Stimulated activated CD8-positive, alpha-beta memory T cell treated with anti-CD3 and anti-CD28 coated beads, Interleukin-4, amount 100 ng/mL, for 1 hour (primary cell): ENCODE measurements at places on chromosomes 3 and 15.

DNA sequence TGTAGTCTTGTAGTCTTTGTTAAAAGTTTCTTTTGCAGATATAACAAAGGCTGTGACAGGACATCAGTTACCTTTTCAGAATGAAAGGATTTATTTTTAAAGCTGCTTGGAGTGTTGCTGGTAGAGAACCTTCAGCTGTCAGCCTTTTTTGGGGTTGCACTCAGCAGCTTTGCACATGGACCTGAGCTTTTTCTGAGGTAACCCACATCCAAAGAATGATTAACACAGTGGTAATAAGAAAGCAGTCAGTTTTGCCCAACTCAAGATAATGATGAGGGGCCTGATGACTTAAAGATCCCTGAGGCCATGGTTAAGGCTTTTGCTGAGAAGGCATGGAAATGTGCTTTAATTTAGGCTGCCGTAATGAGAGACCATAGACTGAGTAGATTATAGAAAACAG, 1042.7 kb downstream of the PLOD2 start:
- no peak for DNase-seq

GRCh38 chr3:174957551-174958001, 98.4 kb downstream of the NAALADL2 start:
- no peak for DNase-seq

- no peak for DNase-seq
Observed at GRCh38 chr3:8868996-8869395, 94.3 kb downstream of the RAD18 start.

- no peak for DNase-seq
Observed at GRCh38 chr3:16205156-16205870, 30.8 kb downstream of the GALNT15 start.

GRCh38 chr3:137787529-137787928, 23.4 kb downstream of the SOX14 start:
- no peak for DNase-seq

- no peak for DNase-seq
Observed at GRCh38 chr3:79111375-79112052, 656.3 kb downstream of the ROBO1 start.

DNA sequence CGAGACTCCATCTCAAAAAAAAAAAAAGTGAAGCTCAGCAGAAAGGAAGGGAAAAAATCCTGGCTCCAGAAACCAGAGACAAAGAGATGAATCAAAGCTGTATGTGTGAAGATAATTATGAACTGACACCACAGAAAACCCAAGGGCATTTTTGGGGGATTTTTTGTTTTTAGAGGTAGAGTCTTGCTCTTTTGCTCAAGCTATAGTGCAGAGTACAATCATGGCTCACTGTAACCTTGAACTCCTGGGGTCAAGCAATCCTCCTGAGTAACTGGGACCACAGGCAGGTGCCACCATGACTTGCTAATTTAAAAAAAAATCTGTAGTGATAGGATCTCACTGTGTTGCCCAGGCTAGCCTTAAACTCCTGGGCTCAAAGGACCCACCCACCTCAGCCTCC, 22.8 kb downstream of the HCLS1 start:
- no peak for DNase-seq

- DNase-seq = no peak
Observed at GRCh38 chr15:64640146-64640871, 135.1 kb downstream of the RBPMS2 start.

- no peak for DNase-seq
Observed at GRCh38 chr15:87944050-87944449, 312.5 kb downstream of the NTRK3 start.

DNA sequence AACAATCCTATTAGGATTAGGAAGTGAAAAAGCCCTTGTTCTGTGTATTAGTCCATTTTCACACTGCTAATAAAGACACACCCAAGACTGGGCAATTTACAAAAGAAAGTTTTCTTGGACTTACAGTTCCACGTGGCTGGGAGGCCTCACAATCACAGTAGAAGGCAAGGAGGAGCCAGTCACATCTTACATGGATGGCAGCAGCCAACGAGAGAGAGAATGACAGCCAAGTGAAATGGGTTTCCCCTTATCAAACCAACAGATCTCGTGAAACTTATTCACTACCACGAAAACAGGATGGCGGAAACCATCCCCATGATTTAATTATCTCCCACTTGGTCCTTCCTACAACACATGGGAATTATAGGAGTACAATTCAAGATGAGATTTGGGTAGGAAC, 248.2 kb upstream of the KCNMB2 start:
- no peak for DNase-seq

- DNase-seq = no peak
Observed at GRCh38 chr15:66211670-66212562, 41.6 kb downstream of the MEGF11 start.

DNA sequence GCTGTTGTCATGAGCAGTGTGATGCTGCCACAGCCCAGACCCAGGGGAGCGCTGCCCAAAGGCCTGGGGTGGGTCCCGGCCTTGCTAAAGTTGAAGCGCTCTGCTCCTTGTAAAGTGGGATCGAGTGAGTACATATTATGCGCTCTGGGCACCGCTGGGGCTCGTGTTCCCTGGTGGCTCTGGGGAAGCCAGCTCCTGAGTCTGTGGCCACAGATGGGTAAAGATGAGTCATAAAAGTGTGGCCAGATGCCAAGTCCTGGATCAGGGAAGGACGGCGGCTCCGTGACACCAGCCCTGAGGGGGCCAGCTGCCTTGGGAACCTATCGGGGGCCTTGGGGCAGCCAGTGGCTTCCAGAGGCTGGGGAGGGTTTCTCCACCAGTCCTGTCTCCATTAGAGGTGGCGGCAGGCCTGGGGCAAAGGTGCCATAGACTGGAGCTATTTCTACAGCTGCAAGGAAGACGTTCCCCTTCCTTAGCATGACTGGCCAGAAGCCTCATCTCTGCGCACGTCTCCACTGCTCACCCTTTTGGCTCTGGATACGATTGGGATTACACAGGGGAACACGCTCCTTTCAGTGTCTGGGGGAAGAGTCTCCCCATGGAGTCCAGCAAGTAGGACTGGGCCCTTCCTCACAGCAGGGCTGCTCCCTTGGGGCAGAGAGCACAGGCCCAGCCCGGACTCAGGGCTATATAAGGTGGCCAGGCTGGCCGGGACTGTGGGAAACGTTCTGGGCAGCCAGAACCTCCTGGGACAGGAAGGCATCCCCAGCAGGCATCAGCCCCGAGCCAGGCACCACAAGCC, 1.2 kb upstream of the ITIH4 start:
- no peak for DNase-seq

DNA sequence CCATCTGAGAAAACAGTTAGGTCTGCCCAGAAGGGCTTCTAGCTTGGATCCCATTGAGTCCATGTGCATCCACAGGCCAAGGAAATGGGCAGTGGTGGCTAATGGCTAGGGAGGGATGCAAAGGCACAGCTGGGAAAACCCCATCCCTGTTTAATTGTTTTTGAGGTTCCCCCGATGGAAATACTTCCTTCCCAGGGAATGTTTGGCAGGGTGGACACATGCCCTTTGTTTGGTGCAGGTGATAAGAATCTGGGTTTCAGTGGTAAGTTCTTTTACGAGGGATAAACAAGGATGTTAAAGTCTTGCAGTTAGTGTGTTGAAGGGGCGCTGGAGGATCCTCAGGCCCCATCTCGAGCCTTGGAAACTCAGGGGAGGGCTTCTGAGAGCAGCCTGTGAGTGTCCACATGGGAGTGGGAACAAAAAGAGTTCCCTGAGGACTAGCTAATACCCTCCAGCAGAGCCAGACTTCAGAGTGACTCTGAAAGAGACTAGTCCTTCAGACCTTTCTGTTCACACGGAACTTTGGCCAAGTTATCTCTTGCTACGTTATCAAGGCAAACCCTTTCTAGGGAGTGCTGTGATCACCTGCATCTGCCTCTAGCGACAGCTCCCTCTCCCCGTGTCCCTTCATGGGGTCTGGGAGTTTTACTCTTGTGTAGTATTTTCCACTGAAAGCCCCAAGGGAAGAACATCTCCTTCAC, 17.4 kb downstream of the PTPRG start:
- no peak for DNase-seq

GRCh38 chr15:58386641-58387040, 45.1 kb upstream of the LIPC start:
- DNase-seq = no peak

DNA sequence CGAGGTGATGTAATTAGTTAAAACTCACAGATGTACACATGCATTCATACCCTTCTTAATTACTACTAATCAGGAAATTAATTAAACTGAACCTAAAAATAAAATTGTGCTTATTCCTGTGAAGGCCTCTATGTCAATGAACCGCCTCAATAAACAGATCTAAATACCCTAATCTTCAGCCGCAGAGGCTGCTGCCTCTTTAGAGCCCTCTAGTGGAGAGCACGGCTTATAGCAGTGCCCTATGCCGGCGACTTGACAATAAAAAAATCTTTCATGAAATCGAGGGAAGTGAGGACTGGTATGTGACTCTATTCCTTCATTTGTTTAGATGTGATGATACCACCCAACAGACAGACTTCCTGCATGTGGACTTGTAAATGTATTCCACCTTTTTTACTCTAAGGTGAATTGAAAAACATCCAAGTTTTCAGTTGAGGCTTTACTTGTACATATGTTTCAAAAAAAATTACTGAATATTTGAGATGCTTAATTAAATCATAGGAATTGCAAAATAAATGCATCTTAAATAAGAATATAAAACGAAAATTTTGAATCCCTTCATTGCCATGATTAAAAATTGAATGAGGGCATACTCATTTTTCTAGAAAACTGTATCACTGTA, 8.3 kb upstream of the EPHA3 start:
- DNase-seq = no peak

- DNase-seq = no peak
Observed at GRCh38 chr3:125194061-125194848, 18.3 kb downstream of the SLC12A8 start.

GRCh38 chr3:100546020-100546744, 53.8 kb downstream of the TMEM45A start:
- DNase-seq = no peak

GRCh38 chr3:181622365-181622764, 89.4 kb upstream of the SOX2 start:
- no peak for DNase-seq

DNA sequence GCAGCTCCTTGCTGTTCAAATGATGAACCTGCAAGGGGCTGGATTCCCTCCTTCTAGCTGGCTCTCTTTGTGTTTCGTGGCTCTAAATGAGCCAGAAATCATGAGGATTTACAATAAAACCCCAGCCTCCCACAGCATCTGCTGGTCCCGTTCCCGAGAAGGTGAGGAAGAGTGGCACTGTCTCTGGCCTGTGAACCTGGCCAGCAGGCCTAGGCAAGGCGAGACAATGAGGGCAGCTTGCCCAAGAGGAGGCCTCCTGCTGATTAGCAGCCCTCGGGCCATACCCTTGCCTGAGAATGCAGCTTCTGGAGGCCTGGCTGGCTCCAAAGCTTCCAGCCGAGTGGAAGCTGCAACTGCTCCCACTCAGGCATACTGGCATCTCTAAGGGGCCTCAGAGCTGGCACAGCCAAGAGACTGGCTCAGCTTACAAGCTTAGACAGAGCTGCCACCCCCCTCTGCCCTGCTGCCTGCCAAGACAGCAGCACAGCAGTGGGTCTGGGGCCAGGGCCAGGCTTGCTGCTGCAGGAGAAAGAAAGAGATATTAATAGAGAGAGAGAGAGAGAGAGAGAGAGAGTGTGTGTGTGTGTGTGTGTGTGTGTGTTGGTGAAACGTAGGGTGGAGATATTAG, 76.5 kb downstream of the HMG20A start:
- DNase-seq = no peak

DNA sequence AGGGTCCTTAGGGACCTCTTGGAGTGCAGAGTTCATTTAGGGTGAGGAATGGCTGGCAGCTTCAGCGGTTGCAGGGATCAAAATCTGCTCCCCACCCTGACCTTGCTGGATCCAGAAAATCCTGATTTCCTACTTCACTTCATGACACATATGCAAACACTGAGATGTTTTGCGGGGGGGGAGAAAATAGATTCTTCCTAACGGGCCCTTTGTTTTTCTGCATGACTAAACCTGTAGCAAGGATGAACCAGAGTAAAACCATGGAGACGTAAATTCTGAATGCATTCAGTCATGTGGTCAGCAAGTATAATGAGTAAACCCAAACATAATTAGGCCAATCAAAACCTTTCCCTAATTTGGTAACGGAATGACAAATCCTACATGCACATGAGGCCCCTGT, 20.0 kb upstream of the RBP1 start:
- no peak for DNase-seq

GRCh38 chr3:154148541-154148940, 27.4 kb downstream of the ARHGEF26 start:
- DNase-seq = no peak

DNA sequence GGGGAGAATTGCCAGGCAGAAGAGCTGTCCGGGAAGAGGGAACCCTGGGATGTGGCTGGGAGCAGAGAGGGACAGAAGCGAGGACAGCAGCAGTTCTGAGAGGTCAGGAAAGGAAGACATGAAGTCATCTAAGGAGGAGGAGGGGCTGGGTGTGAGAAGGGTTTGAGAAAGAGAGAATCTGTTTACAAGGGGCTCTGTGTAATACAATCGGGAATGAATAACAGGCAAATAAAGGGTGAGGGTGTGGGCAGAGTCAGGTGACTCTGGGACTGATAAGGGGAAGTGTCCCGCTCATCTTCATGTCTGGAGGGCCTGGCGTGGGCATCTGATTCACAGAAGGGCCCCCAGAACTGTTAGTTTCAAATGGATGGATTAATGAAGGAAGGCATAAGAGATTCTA, 191.3 kb downstream of the XXYLT1 start:
- no peak for DNase-seq

DNA sequence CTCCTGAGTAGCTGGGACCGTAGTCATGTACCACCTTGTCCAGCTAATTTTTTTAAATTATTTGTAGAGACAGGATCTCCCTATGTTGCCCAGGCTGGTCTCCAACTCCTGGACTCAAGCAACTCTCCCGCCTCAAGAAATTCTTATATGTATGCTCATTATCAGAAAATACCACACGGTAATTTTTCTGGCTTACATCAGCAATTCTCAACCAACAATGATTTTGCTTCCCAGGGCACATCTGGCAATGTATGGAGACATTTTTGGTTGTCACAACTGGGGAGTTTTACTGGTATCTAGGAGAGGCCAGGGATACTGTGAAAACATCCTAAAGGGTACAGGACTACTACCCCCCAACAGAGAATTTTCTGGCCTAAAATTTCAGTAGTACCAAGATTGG, 10.8 kb downstream of the SRP14 start:
- DNase-seq = no peak

DNA sequence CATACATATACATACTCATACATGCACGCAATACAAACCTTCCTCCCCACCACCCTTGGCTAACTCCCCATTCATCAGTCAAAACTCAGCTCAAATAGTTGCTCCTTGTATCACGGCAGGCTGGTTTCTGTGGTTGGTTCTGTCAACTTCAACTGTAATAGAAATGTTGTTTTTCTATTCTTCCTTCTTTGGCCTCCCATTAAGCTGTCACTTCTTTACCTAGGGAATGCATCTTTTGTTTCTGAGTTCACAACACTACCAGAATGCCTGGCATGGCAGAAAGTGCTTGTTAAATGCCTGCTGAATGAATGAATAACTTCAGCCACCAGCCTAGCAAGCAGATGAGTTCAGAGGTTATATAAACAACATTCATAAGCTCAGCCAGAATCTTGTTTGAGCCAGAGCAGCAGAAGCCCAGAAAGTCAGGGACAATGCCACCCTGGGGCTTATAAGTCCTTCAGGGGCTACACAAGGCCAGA, 63.1 kb downstream of the B3GALNT1 start:
- DNase-seq = no peak
